Stromal cell of bone marrow (primary cell): ENCODE measurements at places on chromosomes 1 and 21.

DNA sequence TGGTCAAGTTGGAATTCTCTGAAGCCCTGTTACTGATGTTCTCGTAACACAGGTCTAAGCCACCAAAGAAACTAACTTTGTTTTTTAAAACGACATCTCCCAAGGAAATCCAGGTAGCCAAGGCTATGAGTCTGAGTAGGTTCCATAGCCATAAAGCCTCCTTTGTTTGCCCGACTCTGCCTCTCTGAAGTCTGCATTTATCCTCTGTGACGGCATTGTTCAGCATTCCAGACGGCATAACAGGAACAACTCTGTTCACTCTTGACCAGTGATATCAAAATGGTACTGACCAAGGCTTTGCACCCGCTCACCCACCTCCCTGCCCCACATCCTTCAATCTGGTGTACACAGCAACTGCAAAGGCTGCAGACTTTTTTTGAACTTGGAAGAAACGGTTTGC, 14.8 kb downstream of the URB1 start:
- DNase-seq = no peak

GRCh38 chr1:113353580-113353979, 36.7 kb upstream of the MAGI3 start:
- DNase-seq = no peak

GRCh38 chr1:235937123-235937522, 70.4 kb upstream of the LYST start:
- no peak for DNase-seq

- DNase-seq = peak; percentile 43
These were observed 17.8 kb upstream of the CNR2 start for GRCh38 chr1:23930861-23931490.

GRCh38 chr1:113972954-113973353, 6.3 kb upstream of the OLFML3 start:
- no peak for DNase-seq
